ENCODE measurements at places on chromosomes 1 and 21.

GRCh38 chr1:184210031-184210430, 158.5 kb downstream of the TSEN15 start:
- no peak for DNase-seq

GRCh38 chr1:1318131-1318652, 6.3 kb downstream of the INTS11 start:
- no peak for DNase-seq

DNA sequence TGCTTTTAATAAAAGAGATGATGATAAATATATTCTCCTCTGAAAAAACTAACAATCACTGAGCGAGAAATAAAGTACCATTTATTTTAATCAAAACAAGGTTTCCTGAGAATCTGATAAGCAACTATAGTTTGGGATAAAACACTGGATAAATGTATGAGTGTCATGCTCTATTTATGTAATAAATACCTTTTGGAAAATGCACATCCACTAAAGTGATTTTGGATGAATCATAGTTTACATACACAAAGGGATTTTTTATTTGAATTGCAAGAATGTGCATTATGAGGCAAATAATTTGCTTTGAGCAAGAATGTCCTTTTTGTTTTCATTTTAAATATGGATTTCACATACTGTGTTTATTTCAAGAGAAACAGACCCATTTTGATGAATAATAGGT, 1483.5 kb downstream of the MRPL39 start:
- DNase-seq = no peak

DNA sequence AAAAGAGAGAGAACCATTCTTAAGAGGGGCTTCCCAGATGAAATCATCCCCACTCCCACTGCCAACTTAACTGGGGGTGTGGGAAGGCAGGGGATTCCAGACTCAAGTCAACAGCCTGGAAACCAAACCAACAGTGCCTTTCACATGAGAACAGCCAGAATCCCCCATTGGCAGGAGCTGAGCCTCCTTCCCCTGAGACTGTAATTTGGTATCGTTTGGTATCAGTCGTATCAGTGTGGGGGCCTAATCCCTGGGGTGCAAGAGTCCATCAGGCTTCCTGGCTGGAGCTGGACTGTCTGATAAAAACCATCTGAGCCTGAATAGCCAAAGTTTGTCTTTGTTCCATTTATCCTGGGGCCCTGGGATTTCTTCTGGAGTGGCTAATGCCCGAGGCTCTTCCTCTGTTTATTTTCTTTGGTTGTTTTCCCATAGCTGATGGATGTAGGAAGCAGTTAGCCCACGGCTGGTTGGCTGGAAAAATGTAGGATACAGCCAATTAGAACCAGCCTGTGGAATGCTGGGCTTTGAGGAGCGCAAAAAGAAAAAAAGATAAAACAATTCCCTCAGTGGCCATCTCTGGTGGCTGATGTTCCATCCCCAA, 84.6 kb downstream of the LAMC2 start:
- DNase-seq = no peak

GRCh38 chr1:162218975-162219374, 149.5 kb downstream of the NOS1AP start:
- no peak for DNase-seq

GRCh38 chr1:21266119-21266774, 24.0 kb downstream of the ECE1 start:
- no peak for DNase-seq

DNA sequence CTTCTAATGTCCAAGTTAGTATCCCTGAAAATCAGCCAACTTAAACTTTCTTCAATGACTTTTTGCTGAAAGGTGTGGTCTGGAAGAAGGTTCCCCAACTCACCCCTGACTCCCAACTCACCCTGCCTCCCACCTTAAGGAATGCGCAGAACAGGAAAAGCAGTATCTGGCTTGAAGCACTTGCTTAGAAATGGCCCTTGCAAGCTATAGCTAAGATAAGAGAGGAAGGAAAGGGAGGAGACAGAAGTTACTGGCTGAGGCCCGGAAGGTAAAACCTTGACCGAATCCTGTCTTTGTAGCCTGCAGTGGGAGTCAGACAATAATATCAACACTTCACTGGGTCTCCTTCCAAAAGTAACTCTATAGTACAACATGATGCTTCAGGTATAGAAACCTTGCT, 2.9 kb downstream of the CYYR1 start:
- no peak for DNase-seq

GRCh38 chr1:206909161-206909882, 12.1 kb downstream of the IL24 start:
- DNase-seq = no peak

- DNase-seq = no peak
Observed at GRCh38 chr1:194477908-194478307, 1291.5 kb upstream of the B3GALT2 start.

GRCh38 chr1:185213091-185213490, 56.1 kb downstream of the SWT1 start:
- DNase-seq = no peak

DNA sequence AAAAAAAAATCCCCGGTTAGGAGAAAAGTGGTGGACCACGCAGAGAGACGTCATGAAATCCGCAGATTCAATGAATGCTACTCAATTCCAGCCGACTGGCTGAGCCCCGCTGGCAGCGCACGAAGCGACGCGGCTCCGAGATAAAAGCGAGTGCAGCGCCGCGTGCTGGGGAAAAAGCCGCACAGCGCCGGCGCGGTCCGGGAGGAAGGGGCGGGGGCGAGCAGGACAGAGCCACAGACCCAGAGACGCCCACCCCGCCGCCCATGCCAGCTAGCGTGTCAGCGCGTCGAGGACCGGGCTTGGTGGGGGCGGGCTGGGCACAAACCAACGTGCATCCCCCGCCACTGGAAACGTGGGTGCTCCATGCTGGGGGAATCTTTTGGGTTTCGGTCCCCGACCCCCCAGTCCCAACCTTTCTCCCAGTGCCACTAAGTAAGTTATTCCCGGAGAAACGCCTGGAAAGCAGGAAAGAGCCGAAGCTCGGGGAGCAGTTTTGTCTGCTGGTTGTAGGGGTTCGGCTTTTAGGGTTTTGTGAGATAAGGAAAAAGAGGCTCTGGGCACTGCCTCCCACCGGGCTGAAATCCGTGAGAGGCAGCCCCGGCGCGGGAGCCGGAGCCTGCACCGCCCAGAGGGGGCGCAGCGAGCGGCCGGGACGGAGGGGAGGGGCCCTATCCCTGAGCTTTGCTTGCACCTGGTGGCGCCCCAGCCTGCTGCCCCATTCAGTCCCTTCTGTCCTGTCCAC, at the start of gene KCNJ6:
Gene KCNJ6, minus strand, starts transcription at position 148 of the 742 bp plus-strand sequence. CDS start 75,775 bp downstream, outside the sequence.
- DNase-seq = no peak

GRCh38 chr1:111570781-111571181, 48.8 kb upstream of the RAP1A start:
- DNase-seq = peak; percentile 27

- DNase-seq = no peak
Observed at GRCh38 chr1:229470406-229471043, 36.6 kb upstream of the ACTA1 start.

- no peak for DNase-seq
Observed at GRCh38 chr1:214187121-214187900, 93.6 kb upstream of the SMYD2 start.

DNA sequence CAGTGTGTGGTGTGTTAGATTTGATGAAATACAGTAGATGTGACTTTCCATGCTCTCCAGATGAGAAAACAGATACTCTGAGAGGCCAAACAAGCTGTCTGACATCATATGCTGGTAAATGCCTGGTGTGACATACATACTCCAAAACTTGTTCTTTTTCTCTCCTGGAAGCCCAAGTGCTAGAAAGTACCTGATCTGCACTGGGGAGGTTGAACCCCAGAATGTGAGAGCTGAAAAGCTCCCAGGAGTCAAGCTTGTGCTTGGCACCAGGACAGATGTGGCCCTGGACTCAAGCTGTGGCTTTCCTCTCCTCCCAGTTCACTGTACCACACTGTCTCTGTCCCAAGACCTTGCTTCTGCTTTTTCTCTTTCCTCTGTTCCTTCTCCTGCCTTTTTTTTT, 389.0 kb upstream of the USP24 start:
- DNase-seq = no peak

- DNase-seq = no peak
Observed at GRCh38 chr21:42939582-42940413, 14.4 kb upstream of the ERVH48-1 start.

Data from stimulated activated CD4-positive, alpha-beta T cell treated with anti-CD3 and anti-CD28 coated beads, Interleukin-1b, Interleukin-23, amount 100 ng/mL, for 48 hours (primary cell).